ENCODE measurements at places on chromosomes 5 and 9. TPM values are rescaled to one million over a fixed set of nuclear protein-coding genes. Genes with fewer than 3 reads are reported as not detected.

GRCh38 chr5:103827976-103828375 is 265.4 kb upstream of the NUDT12 start:
- no peak for DNase-seq

- DNase-seq = no peak
These were observed 35.4 kb upstream of the ADAM19 start for GRCh38 chr5:157610990-157611389.

DNA sequence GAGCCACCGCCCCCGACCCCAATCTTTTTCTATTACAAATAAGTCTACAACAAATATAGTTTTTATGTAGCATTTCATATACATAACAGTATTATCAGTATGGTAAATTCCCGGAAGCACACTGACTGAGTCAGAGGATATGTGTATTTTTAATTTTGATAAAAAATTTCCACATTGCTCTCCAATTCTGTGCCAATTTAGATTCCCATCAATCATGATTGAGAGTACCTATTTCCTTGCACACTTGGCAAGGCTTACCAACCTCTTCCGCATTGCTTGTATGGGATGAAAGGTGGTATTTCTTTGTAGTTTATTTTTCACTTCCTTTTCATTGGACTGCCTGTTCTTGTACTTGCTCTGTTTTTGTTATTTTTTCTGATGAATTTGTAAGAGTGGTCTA is 204.6 kb downstream of the RFX3 start:
- no peak for DNase-seq

ALDH7A1 gene
- total RNA-seq = 50.5 TPM

- DNase-seq = no peak
These were observed 53.5 kb downstream of the NLN start for GRCh38 chr5:65775476-65775875.

DNA sequence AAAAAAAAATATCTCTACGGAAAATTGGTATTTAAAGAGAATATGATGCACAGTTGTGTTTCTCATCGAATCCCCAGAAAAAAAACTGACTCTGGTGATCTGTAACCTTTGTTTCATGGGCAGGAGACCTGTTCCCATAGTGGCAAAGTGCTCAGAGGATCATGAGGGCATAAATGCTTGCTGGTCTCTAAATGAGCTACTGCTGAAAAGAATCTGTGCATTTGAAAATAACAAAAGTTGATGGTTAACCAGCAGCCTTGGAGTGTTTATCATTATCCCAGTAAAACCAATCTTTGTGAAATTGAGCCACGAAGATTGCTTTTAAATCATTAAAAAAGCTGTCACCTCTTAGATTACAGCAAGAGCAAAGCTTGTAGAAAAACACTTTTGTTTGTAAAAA is 775.4 kb downstream of the MTRR start:
- DNase-seq = no peak

All from left colon (tissue), 2 donors.